ENCODE measurements at places on chromosomes 7 and 10.

DNA sequence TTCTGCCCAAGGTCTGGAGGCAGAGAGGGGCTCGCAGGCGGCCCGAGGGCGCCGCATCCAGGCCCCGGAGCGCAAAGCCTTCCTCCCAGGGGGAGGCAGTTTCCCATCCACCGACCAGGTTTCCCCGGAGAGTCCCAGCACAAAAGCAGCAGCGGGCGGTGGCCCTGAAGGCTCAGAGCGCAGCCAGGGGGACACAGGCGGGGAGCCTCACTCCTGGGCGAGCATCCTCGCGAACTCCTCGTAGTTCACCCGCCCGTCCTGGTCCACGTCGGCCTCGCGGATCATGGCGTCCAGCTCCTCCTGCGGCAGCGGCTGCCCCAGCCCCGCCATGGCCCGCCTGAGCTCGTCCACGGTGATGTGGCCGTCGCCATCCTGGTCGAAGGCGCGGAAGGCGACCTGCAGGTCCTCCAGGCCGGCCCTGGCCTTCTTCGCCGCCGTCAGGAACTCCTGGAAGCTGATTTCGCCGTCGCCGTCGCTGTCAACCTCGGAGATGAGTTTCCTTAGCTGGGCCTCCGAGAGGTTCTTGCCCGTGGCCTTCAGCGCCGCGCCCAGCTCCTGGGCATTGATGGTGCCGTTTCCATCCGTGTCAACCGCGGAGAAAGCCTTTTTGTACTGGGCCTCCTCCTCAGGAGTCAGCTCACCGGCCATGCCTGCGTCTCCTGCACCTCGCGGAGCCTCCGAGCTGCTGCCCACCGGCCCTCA is 428 bp downstream of the CALML5 start:
- no peak for DNase-seq

GRCh38 chr7:77783111-77783510 is 15.1 kb downstream of the TMEM60 start:
- no peak for DNase-seq

DNA sequence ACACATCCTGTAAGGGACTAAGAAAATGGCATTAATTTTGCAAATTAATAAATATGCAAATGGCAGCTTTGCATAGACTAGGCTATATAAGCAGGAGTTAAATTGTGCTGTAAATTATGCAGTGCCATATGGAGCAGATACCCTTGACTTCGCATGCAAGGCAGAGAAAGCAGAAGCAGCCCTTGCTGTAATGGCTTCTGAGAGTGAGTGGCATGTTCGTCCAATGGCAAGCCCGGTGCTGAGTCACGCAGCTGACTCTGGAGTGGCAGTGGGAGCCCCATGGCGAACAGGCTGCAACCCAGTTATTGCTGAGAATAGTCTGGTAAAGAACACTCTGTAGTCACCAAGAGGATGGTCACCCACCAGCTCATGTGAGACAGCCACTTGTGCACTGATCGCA is 1186.5 kb downstream of the TYW1 start:
- DNase-seq, result no peak

GRCh38 chr10:132077091-132077490 is 11.3 kb downstream of the JAKMIP3 start:
- no peak for DNase-seq

DNA sequence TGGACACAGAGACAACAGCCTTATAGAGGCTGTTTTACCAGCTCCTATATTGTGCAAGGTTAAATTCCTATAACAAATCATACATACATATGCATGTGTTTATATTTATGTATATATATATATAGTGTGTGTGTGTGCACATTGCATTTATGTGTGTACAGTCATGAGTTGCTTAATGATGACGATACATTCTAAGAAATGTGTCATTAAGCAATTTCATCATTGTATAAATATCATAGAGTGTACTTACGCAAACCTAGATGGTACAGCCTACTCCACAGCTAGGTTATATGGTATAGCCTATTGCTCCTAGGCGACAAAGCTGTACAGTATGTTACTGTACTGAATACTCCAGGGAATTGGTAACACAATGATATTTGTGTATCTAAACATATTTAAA is 30.1 kb upstream of the TNKS2 start:
- no peak for DNase-seq

DNA sequence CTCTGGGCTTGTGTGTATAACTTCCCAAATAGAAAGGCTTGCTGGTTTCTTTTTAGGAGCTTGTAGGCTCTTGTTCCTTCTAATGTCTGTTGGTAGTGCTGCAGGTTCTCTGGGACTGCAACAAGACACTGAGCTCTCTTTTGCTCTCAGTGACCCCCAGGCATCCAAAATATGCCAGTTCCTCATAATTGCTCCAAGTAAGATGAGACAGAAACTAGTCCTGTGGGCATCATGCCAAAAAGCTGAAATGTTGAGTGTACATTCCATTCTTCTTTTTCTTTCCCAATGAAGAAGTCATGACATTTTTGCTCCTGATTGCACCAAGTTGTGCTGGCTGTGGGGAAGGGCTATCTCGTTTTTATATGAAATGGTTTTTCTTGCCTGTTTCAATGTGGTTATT is 7.1 kb upstream of the BTBD16 start:
- no peak for DNase-seq

GRCh38 chr10:89946106-89946505 is 244.7 kb downstream of the KIF20B start:
- DNase-seq, result no peak

DNA sequence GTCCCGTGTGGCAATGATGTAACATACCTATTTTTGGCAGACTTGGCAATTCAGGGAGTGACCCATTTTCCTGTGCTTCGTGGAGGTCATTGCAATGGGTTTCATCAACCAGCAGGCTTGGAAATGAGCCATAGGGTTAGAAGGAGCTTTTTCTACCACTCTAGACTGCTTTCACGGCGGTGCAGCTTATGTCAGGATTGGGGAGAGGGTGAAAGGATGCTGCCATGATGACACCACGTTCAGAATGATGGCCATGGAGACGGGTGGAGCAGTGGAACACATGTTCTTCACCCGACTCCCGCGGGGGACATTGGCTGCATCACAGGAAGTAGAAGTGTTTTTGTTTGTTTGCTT is 220.2 kb downstream of the EMX2 start:
- no peak for DNase-seq

- DNase-seq, result peak; percentile 65
These were observed 882 bp downstream of the DLX6 start for GRCh38 chr7:97006055-97006815.

DNA sequence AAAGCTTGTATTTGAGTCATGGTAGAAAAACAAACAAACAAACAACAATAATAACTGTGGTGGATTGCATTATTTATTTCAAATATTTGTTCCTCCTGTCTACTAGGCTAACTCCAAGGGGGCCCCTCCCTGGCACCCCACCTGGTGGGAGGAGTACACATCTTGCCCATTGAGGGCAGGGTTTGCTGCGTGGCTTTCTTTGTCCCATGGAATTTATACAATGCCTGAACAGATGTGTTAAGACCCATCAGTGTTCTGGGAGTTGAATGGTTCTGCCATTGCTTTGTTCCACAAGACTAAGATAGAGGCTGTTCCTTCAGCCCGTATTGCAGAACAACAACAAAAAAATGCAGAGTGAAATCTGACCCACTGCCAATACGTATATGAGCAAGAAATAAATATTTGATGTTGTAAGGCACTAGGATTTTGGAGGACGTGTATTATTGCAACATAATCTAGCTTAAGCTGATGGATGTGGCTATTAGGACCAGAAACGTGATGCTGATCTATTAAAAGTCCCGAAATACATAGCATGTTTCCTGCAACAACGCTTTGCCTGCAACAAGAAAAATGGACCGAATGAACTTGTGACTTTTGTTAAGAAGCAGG is 119.1 kb upstream of the JCAD start:
- no peak for DNase-seq

DNA sequence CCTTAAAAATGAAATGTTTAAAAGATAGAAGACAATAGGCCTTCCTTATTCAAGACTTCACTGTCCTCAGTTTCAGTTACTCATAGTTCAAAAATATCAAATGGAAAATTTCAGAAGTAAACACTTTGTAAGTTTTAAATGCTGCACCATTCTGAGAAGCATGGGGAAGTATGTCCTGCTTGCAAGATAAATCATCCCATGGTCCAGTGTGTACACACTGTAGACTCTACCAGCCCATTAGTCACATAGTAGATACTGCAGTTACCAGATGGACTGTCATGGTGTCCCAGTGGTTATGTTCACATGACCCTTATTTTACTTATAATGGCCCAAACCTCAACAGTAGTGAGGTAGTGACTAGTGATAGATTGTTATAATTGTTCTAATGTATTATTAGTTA is 69.5 kb downstream of the PTPN12 start:
- no peak for DNase-seq

GRCh38 chr7:103689255-103689654 is 243.2 kb upstream of the SLC26A5 start:
- no peak for DNase-seq

GRCh38 chr7:100684534-100685042 is 9.5 kb downstream of the GIGYF1 start:
- no peak for DNase-seq

GRCh38 chr7:69749372-69749979 is 151.2 kb downstream of the AUTS2 start:
- no peak for DNase-seq

- DNase-seq, result no peak
These were observed 72.3 kb downstream of the ELMO1 start for GRCh38 chr7:37376386-37376785.

- no peak for DNase-seq
These were observed 9.6 kb downstream of the SAMD9L start for GRCh38 chr7:93138576-93138975.

DNA sequence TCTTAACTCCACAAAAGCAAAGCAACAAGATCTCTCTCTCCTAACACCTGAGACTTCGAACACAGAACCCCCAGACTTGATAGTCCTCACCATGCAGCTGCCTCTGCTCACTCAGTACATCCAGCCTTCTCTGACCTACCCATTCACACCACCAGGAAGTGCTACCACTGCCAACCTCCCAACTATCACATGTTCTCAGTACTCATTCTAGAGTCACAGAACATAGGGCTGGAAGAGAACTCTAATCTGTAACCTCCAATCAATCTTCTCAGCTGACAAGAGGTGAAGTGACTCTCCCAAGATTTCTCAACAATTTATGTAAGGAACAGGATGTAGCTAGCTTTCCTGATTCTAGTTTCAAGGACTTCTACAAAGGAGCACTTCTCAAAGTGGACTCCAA is 3.8 kb downstream of the NUDCD3 start:
- DNase-seq, result no peak

DNA sequence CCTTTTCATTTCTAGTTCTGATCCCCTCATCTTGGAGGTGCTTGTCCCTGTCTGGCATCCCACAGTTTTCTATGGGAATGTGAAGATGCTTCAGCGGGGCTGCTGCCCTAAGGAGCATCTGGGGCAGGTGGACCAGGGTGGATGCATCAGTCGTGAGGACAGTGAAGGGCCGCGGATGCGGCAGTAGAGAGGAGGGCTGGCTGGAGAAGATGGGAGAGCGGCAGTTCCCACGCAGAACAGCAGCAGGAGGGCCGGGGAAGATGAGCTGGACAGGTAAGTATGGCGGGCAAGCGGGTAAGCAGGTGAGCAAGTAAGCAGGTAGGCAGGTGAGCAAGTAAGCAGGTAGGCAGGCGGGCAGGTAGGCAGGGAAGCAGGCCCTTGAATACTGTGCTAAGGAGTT is 48.9 kb downstream of the ASB13 start:
- no peak for DNase-seq

DNA sequence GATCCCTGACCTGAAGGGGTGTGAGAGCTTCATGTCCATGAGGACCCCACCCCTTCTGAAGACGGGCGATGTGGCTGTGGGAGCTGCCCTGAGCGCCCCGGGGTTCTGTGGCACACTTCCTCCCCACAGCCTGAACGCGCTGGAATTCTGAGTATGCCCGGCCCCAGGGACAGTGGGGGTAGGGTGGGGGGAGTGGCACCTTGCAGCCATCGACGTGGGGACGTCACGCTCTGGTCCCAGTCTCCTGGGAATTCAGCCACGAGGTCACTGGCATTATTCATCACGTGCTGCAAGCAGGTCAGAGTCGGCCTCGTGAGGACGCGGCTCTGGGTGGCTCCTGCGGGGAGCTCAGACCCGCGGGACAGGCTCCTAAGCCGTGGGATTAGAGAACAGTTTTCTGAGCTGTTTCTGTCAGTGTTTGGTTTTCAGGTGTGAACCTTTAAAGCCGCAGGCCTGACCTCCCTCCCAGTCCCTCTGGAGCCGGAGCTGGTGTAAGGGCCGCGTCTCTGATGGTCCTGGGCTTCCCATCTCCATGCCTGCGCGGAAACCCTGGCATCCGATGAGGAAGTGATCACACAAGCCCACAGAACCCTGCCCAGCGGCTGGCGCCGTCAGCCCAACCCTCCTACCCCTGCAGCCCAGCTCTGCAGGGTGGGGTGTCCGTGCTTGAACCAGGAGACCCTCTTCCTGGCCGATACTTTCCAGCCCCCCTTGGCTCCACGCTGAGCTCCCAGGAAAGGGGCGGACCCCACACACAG is 16.1 kb downstream of the GPR146 start:
- no peak for DNase-seq

DNA sequence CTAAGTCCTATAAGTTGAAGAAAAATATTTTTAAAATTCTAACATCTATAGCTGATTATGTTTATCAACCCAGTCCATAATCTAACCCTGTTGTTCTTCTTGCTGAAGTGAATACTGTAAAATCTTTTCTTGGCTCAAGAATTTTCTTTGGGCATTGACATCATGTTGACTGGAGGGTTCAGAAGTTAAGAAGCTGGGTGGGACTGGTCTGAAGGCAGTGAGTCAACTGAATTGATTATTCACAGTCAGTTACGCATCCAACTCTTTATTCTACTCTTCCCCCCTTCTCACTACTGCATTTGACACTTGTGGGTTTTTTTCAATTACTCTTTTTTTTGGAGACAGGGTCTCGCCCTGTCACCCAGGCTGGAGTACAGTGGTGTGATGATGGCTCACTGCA is 31.0 kb downstream of the DENND2A start:
- no peak for DNase-seq

DNA sequence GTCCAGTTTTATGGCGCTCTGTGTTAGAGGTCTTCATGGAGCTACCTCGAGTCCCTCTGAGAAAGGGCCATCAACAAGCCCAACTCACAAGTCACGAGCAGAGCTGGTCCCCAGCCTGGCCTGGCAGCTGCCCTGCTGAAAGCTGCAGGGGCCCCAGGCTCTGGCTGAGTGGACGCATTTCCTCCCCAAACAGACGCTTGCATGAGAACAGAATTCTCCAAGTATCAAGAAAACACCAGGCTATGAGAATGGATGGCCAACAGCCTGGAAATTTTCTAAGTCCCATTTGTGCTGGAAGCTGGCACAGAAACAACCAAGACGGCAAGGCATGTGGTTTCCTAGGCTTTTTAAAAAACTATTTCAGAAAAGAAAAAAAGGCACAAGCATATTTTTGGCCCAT is 114.8 kb downstream of the FAM53B start:
- DNase-seq, result peak; percentile 69
